ENCODE measurements at places on chromosomes 12 and 14.

- no peak for DNase-seq
Observed at GRCh38 chr12:79452906-79453305, 237.9 kb downstream of the PAWR start.

- DNase-seq, result no peak
Observed at GRCh38 chr12:113066813-113067400, 10.4 kb downstream of the DTX1 start.

GRCh38 chr12:11499806-11500187 is 104.4 kb upstream of the PRB2 start:
- no peak for DNase-seq

GRCh38 chr12:71442567-71442931 is 3.0 kb downstream of the LGR5 start:
- DNase-seq, result no peak

- DNase-seq, result no peak
Observed at GRCh38 chr14:102605029-102605428, 12.6 kb downstream of the RCOR1 start.

Data from activated naive CD8-positive, alpha-beta T cell treated with anti-CD3 and anti-CD28 coated beads, Interleukin-2, amount 50 U/mL, for 16 hours (primary cell).